ENCODE measurements at places on chromosomes 1 and 21. TPM values are rescaled to one million over a fixed set of nuclear protein-coding genes. Genes with fewer than 3 reads are reported as not detected.

DNA sequence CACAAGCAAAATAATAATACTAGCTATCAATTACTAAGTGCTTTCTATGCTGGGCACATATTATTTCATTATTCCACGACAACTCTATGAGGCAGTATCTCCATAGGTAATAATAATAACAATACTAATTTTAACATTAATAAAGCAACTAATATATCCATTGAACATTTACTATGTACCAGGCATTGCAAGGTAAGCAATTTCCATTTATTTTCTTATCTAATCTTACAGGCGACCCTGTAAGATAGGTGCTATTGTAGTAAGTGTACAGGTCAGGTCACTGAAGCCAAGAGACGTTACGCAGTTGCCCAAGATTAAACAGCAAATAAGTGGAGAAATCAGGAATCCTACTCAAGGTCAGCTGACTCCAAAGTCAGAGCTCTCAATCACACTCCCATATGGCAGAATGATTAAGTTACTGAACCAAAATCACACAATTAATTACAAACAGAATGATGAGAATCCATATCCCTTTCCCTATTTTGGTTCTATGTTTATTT, 198.4 kb downstream of the SLC45A1 start:
- no peak for DNase-seq

DNA sequence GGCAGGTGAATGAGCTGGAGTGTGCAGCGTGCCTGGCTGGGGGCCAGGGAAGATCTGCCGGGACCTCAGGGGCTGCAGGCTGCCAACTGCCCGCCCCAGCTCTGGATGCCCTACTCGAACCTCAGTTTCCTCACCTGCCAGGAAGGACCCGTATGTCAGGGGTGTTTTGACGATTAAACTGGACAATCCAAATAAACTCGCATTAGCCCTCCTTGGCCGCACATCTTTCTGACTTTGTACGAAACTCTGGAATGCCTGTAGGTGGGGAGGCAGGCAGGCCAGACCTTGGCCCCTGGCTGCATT, 8.3 kb upstream of the ZNF669 start:
- DNase-seq, result no peak

DNA sequence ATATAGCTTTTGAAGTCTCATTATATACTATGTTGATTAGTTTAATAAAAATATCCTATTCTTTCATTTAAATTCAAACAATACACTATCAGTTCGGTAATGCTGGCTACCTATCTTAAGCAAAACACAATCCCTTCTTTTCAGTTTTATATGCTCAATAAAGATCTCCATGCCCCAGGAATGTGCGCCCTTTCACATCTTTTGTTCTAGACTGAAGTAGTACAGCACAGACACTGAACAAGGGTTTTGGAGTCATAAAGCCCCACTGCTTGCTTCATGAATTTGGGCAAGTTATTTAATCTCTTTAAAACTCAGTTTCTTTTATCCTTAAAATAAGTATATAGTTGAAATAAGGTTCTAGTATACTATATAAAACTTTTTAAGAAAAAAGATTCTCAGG, 22.4 kb downstream of the SYDE2 start:
- DNase-seq, result no peak

- no peak for DNase-seq
Measured at GRCh38 chr1:66108624-66109023, 315.9 kb downstream of the PDE4B start.

DNA sequence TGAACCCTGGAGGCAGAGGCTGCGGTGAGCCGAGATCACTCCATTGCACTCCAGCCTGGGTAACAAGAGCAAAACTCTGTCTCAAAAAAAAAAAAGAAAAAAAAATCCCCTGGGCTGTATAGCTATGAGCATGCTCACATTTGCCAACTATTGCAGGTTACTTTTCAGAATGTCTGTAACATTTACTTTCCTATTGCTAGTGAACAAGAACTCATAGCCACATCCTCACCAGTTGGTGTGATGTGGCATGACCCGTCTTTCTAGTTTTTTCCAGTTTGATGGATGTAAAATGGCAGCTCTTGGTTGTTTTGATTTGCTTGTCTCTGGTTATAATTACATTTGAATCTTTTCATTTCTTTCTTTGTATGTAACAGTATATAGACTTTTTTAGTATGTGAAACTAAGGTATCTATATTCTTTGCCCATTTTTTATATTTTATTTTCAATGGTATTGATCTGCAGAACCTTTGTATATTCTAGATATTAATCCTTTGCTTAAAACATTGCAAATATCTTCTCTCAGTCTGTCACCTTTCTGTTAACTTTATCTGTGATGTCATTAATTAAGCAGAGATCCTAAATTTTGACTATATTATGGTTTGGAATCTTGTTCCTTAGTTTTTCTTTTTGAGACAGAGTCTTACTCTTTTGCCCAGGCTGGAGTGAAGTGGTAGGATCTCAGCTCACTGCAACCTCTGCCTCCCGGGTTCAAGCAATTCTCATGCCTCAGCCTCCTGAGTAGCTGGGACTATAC, 11.6 kb downstream of the MED18 start:
- no peak for DNase-seq

DNA sequence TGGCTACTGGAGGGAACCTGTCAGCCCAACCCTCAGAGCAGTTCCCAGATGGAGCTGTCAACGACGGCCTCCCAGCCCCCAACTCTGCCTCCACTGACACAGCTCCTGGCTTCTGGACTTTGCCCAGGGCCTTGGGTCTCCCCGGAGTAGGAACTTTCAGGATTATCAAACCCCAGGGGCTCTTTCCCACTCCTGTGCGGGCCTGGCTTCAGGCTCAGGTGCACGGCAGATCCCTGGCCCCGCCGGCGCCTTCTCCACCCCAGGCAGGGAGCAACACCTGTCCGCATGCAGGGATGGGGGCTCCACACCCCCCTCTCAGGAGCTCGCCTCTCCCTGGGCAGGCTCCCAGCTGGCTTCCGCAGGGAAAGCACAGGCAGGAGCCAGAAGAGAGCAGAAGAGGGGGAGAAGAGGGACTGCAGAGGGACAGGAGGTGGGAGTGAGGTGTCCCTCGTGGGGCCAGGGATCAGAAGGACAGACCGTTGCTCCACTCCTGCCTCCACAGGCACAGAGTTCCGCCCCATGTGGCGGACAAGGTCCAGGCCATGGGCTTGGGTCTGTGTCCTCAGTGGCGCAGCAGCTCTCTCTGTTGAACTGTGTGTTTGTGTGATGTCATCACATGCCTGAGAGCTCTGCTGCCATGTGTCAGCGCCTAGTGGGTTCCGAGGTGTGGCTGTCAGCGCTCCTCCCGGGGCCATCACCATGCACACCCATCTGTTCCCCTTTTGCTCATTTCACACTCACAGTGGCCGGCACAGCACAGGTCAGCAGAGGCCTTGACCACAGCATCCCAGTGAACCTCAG, 107.7 kb downstream of the PDE9A start:
- DNase-seq, result no peak

DNA sequence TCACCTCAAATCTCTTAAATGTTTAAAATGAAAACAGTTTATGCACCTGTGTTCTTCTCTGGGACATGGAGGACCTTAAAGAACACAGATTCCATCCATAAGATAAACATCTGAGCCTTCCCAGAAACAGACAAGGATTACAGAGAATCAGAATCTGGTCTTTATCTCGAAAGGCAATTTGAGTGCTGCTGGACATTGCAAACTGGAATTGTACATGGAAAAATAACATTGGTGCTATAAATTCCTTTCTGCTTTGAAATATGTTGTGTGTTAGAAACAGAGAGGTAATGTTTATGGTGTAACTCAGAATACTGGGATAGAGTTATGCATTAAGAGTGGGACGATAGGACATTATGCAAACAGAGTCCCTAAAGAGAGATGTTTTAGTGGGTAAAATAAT, 6.6 kb upstream of the DDR2 start:
- no peak for DNase-seq

GRCh38 chr1:92038695-92039346, 9.0 kb downstream of the EPHX4 start:
- no peak for DNase-seq

DNA sequence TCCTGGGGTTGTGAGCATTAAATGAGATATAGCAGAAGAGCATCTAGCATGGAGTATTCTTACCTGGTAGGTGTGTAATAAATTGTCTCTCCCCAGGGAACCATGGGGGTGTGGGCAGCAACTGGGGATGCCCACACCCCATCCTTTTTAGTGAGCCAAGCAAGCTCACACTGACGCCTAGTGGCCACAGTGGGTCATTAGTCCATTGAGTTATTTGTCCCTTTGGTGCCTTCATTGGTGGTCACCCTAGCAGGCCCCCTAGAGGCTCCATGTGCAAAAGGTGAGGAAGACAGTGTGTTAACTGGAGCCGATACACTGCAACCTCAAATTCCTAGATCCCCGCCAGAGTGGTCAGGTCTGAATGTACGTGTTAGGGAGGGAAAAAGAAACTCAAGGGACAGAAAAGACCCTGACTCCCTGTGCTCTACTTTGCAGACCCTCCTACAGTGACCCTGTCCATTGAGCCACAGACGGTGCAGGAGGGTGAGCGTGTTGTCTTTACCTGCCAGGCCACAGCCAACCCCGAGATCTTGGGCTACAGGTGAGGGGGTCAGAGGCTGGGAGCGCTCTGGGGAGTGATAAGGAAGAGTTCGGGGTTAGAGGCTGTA, 93.3 kb upstream of the CD1D start:
- peak; percentile 41 for DNase-seq

DNA sequence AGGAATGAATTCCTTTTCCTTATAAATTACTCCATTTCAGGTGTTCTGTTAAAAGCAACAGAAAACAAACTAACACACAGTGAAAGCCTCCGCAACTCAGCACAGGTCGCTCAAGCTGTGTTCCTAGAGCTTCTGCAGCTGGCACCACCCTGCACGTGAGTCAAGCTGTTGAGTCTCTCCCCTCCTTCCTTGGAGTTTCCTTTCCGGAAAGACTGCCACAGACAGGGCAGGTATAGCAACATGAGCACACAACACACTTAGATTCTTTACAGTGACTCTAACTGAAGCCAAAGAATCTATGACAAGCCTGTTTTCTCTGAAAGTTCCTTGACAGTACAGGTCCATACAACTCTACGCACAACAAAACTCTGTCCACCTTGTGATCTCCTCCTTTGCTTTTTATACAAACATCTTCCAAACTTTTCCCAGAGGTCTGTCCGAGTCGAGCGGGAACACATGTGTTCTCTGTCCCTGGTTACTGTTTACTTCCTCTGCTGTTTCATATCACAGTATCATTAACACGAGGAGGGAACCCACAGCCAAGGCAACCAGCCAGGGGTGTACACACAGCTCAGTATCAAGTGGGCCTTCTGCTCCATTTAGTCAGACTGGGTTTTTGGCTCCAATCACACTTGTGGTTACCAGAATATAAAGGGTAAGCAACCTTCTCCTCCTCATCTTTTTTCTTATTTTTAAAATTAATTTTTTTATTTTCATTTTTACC, 38.7 kb upstream of the DESI2 start:
- no peak for DNase-seq

GRCh38 chr1:227343727-227344551, 25.6 kb upstream of the CDC42BPA start:
- no peak for DNase-seq

- DNase-seq, result peak; percentile 49
Measured at GRCh38 chr1:18949686-18950400, 6.6 kb downstream of the IFFO2 start.

DNA sequence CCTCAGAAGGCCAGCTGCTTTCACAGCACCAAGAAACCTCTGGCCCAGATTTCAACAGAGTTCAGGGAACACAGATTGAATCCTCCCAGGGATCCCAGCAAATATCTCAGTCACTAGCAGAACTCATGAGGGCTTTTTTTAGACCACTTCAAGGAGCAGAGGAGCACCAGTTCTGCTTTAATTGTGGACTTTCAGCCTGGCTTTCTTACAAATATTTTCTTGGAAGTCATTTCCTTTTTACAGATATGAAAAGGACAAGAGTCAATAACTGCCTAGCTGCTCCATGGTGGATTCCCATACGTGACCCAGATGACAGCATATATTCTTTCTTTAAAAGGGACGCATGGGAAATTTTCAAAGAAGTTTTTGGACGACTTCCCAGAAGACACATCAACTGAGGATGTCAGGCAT, 6.4 kb upstream of the LRRC8B start:
- DNase-seq, result no peak

GRCh38 chr1:40971966-40972365, 7.5 kb upstream of the CTPS1 start:
- DNase-seq, result no peak

- DNase-seq, result no peak
Measured at GRCh38 chr1:203569490-203570318, 56.9 kb upstream of the ATP2B4 start.

DNA sequence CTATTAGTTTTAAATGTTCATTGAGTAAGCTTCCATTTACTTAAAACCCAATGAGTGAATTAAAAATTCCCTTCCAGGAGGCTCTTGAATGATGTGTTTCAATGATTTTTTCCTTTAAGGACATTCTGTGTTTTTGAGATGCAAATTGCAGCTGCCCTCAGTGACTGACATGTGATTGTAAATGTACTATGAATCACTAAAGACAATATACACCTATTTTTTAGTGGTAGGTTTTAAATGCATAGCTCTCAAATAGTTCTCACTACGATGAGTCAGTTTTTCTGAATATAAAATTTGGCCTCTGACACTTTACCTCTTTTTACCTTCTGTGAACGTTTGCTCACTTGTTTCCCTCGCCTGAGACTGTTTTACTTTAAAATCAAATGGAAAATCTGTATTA, 204.7 kb downstream of the BARHL2 start:
- no peak for DNase-seq

- peak; percentile 40 for DNase-seq
Measured at GRCh38 chr1:31183927-31184554, 55.6 kb downstream of the NKAIN1 start.

GRCh38 chr1:184992271-184992670, 18.0 kb upstream of the NIBAN1 start:
- no peak for DNase-seq

- peak; percentile 88 for DNase-seq
Measured at GRCh38 chr1:41626616-41627375, 142.3 kb upstream of the EDN2 start.

- no peak for DNase-seq
Measured at GRCh38 chr1:25715888-25716287, 84.1 kb upstream of the SELENON start.

GRCh38 chr1:165928075-165928731, 100.8 kb downstream of the UCK2 start:
- DNase-seq, result peak; percentile 68

GRCh38 chr1:40853885-40854170, 8.3 kb downstream of the CITED4 start:
- no peak for DNase-seq

The CA6 gene
- 0.17 TPM for total RNA-seq

The GJB5 gene
- total RNA-seq, result not detected

The GBP7 gene
- total RNA-seq, result not detected

The KRTAP19-2 gene
- not detected for total RNA-seq

The F13B gene
- not detected for total RNA-seq

The FCRL4 gene
- total RNA-seq, result not detected

The CENPL gene
- 24.5 TPM for total RNA-seq

The DNAJC28 gene
- total RNA-seq, result 0.67 TPM
